ENCODE measurements at places on chromosomes 13 and 19.

DNA sequence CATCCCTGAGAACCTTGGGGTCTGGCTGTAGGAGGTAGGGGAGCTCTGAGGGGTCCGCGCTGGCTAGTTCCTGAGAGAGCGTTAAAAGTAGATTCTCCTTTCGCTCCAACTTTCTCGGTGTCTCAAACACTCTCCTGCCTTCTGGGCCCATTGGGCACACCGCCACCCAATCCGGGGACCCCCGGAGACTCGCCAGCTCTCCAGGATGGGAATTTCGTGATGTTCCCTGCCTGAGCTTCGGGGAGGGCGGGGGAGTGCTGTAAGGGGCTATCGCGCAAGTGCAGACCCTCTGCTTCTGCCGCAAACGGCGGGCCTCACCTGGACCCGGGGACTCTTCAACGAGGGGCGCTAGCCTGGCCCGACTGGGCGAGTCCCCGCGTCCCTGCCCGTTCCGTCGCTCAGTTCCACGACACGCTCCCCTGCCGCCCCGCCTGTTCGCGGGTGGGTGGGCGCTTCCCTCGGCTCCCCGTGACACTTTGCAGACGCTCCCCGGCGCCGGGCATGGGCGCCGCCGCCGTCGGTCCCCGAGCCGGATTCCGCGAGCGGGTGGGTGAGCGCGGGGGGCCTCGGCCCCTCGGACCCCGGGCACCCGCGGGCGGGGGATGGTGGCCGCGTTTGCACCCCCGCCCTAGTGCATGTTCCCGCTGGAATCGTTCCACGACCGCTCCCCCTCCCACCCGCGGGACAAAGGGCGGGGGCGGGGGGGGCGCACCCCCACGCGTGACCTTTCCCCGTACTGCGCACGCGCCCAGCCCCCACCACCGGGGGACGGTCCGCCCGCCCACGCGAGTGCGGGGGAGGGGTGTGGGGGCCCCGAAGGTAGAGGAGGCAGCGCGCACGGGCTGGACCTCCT, at the start of gene CCDC106:
Gene CCDC106 (plus strand): TSS at position 481 of the 853 bp plus-strand sequence. CDS start 835 bp downstream, outside the sequence.
- H3K27me3 ChIP-seq = no peaks in the 10 kb centered on the region
- DNase-seq = peak; percentile 87
- no peaks in the 10 kb centered on the region for H3K36me3 ChIP-seq
- peaks cover 11% of the 10 kb centered on the region for H3K4me1 ChIP-seq

DNA sequence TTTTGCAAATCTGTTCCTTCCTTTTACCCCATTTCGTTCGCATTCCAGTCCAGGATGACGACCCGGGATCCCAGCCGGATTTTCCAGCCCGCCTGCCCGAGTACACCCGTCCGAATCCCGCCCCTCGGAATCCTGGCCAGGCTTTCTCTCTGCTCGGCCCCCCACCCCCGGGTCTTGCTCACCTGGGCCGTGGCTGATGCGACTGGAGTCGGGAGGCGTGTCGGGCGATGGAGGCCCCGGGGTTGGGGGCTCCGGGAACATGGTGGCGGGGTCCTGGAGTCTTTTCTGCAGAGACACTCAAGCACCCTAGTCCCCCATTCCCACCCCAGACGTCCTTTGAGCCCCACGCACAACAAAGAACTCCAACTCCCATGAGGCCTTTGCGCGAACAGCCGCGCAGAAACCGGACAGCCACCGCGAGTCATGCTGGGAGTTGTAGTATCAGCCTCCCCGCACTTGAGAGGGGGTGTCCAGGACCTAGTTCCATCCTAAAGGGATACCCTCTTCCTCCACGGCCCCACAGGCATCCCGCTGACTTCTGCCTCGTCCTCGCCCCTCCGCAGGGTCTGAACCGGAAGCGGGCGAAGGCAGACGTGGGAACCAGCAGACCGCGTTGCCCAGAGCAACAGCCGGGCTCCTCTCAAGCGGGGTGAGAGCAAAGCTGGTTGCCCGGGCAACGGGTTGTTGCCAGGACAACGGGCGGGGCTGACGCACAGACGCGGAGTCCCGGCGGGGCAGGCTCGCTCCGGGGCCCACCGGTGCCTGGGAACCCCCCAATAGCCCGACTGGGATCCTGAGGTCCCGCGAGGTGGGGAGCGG, 1.1 kb downstream of the SYT5 start:
- H3K27me3 ChIP-seq = peaks cover 5% of the 10 kb centered on the region
- DNase-seq = peak; percentile 73
- no peak overlapping the region for H3K27ac ChIP-seq
- peaks cover 10% of the 10 kb centered on the region for H3K4me1 ChIP-seq
- no peaks in the 10 kb centered on the region for H3K36me3 ChIP-seq
- H3K4me3 ChIP-seq = no peak overlapping the region

GRCh38 chr13:82681535-82681934, 1200.7 kb downstream of the SLITRK1 start:
- DNase-seq = no peak
- H3K4me3 ChIP-seq = no peak overlapping the region
- H3K4me1 ChIP-seq = no peaks in the 10 kb centered on the region
- no peaks in the 10 kb centered on the region for H3K27me3 ChIP-seq
- H3K27ac ChIP-seq = no peak overlapping the region
- no peaks in the 10 kb centered on the region for H3K36me3 ChIP-seq

DNA sequence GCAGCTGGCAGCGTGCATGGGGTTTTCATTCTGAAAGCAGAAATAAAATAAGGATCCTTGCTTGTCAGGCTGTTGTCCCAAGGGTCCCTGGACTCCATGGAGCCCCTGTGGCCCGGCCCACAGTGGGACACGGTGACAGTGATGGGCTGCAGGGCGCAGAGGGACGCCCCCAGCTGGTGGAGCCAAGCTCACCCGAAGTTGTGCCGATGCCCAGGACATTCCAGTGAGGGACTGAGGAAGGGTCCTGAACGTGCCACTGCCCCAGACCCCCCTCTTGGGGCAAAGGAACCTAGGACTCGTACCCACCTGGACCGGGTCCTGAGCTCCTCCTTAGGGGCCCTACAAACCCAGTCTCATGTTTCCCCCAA, 35.0 kb downstream of the MYO9B start:
- H3K27ac ChIP-seq = no peak overlapping the region
- H3K27me3 ChIP-seq = no peaks in the 10 kb centered on the region
- no peak for DNase-seq

DNA sequence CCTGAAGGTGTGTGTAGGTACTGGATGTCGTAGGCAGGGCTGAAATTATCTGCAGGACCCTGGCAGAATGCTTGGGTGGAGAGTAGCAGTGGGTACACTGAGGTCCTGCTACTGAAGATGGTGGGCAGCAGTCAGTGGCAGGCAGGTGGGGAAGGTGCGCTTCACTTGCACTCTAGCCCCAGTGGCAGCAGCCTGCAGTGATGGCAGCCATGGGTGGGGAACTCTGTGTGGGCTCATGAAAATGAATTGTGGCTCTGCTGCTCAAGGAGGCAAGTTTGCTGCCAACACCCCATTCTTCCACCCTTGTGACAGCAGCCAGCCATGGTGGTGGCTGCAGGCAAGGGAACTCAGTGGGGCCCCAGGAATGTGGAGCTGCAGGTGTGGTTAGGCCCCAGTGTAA, 1242.7 kb upstream of the MIR17HG start:
- no peaks in the 10 kb centered on the region for H3K4me1 ChIP-seq
- no peaks in the 10 kb centered on the region for H3K36me3 ChIP-seq
- no peak overlapping the region for H3K4me3 ChIP-seq
- H3K27ac ChIP-seq = no peak overlapping the region

All from ovary (tissue), 10 donors.